Astrocyte of the spinal cord (primary cell): ENCODE measurements at places on chromosomes 4 and X.

DNA sequence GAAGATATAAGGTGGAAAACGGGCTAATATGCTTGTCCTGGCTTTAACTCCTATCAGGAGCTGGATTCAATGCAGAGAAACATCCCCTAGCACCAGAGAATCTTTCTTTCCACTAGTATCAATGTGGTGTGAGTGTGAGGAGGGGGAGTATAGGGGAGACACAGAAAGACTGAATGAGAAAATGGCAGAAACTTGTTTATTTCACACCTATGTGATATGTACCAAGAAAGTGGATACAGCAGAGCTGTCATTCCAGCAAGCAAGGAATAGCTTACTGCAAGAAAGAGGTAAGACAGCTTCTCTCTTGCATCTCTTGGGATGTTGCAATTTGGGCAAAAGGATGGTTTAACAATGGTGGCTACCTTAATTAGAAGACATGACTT lies 105.6 kb downstream of the LNX1 start:
- DNase-seq, result no peak

- DNase-seq, result peak; percentile 80
These were observed 149.3 kb downstream of the AMMECR1 start for GRCh38 chrX:110168585-110168984.

GRCh38 chr4:159142241-159142640 lies 39.4 kb downstream of the RAPGEF2 start:
- DNase-seq, result peak; percentile 33

DNA sequence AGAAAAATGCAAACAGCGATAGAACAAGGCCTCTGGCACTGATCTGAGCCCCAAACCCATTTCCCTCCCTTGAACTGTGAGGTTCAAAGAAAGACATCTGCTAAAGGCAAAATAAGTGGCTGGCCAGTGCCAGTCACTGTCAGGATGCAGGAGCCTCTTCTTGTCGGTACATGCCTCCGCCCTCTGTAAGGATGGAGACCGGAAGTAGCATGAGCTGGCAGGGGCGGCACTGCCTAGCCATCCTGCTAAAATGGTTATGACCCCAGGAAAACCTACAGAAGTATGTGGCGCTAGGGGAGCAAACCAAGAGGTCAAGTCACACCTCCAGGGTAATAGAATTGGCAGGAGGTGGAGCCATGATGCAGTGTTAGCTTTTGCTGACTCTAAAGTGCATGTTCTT lies 180.3 kb downstream of the DCLK2 start:
- no peak for DNase-seq

DNA sequence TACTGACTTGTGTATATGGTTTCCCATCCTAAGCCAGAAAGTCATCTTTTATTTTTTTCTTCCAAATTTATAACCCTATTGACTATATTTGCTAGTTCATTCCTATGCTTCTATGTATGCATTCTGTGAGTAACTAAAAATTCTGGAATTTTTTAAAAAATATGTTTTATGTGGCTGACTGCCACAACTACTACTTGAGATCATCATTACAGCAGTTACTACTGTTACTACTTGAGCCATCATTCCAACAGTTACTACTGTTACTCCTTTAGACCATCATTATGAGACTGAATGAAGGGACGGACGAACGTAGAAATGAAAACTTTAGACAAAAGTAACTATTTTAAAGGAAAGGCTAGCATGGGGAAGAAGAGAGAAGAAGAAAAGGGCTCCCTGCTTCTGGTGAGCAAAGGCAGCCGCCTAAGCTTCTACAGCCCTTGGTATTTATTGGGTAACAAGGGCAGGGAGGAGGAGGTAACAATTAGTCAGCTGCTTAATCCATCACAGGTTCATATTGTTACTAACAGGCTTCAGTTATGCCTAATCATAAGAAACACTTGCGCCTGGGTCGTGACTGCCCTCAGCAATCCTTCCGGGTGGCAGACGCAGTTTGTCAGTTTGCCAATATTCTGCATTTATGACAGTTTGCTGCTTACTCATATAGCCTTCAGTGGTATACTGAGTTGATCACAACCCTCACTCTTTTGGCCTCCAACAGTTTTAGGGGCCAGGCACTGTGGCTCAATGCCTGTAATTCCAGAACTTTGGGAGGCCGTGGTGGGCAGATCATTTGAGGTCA lies 80.4 kb downstream of the PDLIM5 start:
- DNase-seq, result no peak

- no peak for DNase-seq
These were observed 655.6 kb downstream of the IL1RAPL1 start for GRCh38 chrX:29242856-29243255.

GRCh38 chrX:16702700-16703599 lies 9.5 kb downstream of the CTPS2 start:
- DNase-seq, result no peak

DNA sequence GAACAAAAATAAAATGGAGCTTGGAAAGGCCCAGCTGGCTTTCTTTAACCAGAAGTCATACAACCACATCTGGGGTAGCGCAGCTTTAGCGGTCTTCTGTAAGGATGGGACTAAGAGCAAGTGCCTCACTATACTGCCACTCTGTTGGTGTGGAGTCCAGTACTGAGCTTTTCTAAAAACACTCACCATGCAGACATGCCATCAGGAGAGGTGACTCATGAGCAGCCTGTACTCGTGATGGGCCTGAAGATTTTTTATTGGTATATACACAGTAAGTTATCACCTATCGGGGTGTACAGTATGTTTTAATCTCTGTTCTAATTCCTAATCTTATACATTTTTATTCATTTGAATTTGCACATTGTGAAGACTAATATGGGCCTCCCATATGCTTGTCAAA lies 9.6 kb downstream of the PPP3CA start:
- DNase-seq, result peak; percentile 55

GRCh38 chr4:67106861-67107460 lies 438.3 kb downstream of the CENPC start:
- no peak for DNase-seq

- no peak for DNase-seq
These were observed 11.7 kb upstream of the HERC5 start for GRCh38 chr4:88445252-88445651.

DNA sequence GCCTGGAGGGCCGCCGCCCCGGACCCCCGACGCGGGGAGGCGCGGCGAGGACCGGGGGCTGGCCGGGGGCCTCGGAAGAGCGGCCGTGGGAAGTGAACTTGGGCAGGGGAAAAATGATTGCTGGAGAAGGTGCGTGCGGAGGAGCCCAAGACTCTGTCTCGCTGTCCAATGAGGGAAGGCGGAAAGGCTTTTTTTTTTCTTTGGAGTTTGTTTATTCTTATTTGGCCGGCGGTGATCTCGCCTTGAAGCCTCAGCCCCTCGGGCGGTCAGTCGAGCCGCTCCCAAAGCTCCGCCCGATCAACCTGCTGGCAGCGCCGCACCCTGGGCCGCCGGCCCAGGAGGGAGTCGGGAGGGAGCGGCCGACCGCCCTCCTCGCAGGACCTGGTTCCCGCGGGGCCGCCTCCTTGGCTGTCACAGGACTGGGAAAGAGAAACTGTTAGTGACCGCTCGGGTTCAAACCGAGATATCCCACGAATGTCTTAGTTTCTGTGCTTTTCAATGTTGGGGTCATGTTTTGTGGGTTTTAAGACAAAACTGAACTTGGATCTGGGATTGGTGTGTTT lies 2.5 kb downstream of the CPEB2 start:
- DNase-seq, result peak; percentile 75

DNA sequence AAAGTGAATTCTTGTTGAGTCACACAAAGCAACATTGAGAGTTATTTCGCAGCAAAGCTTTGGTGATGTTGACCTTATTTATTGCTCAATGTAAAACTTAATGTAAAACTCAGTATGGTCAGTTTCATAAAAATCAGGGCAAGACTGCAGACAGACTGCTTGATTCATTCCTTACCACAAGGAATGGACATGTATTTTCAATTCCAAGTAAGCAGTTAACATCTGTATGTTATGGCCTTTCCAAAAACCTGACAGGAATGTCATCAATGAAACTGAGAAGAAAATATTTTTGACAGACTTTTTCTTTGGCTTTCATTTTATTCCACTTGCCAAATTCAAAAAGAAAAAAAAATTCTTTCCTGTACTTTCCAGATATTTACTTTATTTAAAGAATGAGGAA lies 488.3 kb downstream of the ANKRD50 start:
- DNase-seq, result no peak

DNA sequence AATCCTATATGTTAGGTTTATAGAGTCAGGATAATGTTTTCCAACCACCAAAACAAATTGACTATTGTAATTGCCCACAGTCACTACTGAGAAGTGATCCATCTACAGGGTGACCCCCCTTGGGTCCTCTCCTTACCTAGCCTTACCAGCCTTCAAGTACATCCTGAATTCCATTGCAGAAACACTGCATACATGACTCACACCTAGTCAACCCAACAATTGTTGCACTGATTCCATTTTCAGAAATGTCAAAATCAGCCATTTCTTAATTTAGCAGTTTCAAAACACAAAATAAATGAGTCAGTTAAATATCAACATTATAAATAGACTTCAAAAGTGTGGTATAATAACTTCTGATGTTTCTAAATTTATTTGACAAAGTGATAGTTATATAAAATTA lies 106.3 kb upstream of the TNIP3 start:
- no peak for DNase-seq

DNA sequence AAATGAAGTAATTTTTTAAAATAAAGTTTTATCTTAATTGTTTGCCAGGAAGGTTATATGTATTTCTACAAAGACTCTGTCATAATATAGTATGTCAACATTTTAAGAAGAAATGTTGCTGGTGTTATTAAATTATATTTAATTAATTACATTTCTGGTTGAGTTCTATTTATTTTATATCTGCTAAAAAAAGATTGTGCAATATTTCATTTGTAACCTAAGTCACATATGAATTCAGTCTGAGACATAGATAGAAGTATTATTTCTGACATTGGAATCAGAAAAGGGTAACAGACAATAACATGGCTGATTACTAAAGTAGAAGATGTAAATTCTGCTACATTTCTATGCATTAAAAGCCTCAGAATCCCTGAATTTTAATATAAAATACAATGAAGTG lies 1985.1 kb downstream of the C4orf33 start:
- DNase-seq, result no peak

GRCh38 chr4:169707958-169708643 lies 49.6 kb downstream of the HPF1 start:
- peak; percentile 48 for DNase-seq

DNA sequence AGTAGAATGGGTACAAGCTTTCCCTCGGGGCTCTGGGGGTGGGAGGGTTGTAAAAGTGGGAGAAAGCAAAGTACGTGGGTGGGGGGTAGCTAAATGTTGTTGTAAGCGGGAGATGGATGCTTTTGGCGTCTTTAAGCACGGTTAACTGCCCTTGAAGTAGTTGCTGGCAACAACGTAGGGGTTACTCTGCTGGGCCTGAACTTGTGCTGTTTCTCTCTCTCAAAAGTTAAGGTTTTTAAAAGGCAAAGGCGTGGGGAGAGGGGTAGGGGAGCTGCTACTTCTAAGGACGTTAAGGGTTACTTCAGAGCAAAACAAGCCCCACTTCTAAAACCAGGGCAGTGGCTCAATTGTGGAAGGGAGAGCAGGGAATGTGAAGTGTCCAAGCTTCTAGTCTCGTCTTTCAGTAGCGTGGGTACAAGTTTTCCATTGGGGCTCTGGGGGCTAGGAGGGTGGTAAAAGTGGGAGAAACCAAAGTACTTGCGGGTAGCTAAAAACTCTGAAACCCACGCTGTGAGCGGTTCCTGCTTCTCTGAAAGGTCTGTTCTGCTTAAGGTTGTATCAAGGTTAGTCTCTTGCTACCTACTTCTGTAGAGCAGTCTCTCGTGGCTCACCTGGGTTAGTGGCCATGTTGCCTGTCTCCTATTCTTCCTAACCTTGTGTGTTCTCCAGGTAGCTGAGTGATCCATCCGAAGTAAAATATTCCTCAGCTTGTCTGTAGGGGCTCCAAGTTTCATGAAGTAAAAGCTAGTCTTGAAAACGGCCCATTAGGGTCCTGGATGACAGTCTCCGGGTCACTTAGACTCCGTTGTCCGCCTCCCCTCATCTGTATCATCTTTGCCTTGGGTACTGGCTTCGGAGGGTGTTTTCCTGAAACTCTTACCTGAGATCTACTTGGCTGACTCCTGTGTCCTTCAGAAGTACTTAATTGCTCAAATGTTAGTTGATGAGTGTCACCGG lies 1.7 kb upstream of the WDR1 start:
- DNase-seq, result no peak

DNA sequence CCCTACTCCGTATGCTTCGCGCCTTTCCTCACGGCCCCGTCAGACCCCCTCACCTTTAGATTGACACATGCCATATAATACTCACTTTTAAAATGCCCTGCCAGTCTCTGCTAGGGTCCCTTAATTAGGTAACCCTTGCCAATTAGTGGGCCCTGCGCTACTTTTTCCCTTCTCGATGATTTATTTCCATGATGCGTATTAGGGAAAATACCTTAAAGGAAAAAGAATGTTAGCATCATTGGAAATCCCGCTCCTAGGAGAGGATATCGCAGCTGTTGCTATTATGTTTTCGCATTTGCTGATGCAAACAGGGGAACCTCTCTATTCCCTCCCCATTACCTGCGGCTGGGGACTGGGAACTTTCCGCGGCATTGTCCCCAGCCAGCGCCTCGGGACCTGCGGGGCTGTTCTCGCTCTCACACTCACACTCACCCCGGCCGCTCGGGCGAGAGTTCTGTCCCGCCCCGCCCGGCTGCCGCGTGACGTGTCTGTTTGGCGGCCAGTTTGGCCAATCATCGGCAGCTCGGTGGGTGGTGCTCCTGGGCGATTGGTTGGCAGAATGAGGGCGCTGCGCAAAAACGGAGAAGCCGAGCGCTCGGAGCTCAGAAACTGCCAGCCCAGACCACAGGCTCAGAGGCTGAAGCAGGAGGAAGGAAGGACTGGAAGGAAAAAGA lies at the start of gene PCDH10:
PCDH10 (plus strand) TSS at position 605 of the 674 bp plus-strand sequence. CDS start 847 bp downstream, outside the sequence.
- DNase-seq, result peak; percentile 96

DNA sequence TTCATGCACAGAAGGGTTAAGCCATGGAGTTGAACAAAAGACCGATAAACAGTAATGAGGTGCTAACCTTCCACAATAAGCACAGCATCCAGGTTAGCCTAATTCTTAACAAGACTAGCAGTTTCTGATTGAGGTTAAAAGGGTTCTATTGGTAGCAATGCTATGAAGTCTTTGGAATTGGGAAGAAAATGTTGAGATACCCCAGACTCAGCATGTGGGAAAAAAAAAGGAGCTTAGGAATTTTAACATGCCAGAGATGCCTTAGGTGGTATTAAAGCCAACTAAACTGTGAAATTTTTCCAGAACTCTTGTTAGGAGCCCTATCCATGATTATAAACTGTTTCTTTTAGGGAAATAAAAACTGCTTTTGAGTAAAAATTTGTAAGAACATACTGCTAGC lies 391.7 kb downstream of the GABRG1 start:
- no peak for DNase-seq

GRCh38 chr4:185232370-185232769 lies 23.0 kb downstream of the SNX25 start:
- no peak for DNase-seq
